ENCODE measurements at places on chromosomes 3 and 15.
A peak's percentile ranks its signal among the peaks of the same experiment; 100 is the strongest.

GRCh38 chr15:92076541-92076940, 223.0 kb downstream of the SLCO3A1 start:
- DNase-seq = no peak

- peak; percentile 18 for DNase-seq
Measured at GRCh38 chr3:11498646-11499045, 145.1 kb downstream of the VGLL4 start.

DNA sequence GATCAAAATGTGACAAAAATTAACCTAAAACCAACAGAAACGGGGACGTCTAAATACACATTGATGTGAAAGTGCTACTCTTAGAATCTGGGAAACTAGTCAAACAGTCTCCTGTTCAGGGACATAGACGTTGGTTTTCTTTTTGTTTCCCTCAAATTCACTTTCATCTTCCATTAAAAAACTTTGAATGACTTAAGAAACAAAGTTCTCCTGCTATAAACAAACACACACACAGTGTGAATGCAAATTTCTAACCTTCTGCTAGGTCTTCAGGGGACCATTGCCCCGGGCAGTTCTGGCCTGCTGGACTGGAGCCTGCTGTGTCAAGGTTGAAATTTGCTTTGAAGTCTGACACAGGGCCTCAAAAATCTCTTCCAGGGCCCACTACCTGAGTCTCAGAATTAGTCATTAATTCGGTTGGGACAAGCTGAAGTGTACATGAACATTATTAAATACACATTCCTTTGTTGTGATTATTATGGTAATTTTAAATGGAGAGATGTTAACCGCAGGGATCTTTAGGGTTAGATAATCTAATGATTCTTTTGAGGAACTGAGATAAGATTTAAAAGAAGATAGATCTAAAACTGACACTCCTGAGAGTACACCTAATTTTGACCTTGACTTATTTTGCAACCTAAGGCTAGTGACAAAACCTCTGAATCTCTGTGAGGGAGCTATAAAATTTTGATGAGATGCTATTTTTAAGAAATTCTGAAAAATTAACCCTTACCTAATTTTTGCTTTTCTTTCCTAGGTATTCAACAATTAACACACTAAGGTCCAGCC, 1260.4 kb downstream of the ROBO1 start:
- DNase-seq = no peak

DNA sequence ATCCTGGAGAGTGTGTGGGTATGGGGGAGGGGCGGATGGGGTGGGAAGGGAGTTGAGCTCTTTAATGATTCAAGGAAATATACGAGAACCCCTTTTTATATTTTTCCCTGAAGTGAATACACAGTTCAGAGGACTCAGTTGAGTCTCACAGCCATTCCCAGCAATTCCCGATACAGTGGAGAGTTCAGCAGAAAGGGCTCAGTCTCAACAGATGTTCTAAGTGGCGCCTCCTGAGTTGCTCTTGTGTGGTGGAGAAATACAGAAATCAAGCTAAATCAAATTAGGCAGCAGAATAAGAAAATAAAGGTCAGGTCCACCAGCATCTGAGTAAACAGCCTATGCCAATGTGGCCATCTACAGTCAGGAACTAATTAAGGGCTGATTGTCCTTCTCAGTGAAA, 372.1 kb downstream of the NR2F2 start:
- no peak for DNase-seq

GRCh38 chr3:172634948-172635347, 75.9 kb downstream of the NCEH1 start:
- no peak for DNase-seq

GRCh38 chr3:119602676-119603075, 5.0 kb downstream of the PLA1A start:
- DNase-seq = no peak

DNA sequence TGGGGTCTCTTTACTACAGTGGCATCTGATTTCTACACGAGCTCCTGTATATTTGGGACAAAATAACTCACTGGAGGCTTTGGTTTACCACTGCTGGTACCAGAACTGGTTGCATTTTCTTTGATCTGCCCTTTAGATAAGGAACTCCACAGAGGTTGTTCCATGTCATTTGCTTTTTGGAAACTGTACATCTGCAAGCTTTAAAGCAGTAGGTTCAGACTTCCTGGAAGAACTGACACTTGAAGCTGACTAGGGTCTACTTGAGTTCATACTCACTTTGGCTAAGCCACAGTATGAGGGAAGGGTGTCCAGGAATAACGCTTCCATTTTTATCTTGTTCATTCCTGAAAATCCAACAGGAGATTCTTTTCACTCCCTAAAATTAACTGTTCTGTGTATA, 86.4 kb downstream of the WWTR1 start:
- no peak for DNase-seq

GRCh38 chr15:80948651-80949292, 40.8 kb downstream of the MESD start:
- DNase-seq = no peak

DNA sequence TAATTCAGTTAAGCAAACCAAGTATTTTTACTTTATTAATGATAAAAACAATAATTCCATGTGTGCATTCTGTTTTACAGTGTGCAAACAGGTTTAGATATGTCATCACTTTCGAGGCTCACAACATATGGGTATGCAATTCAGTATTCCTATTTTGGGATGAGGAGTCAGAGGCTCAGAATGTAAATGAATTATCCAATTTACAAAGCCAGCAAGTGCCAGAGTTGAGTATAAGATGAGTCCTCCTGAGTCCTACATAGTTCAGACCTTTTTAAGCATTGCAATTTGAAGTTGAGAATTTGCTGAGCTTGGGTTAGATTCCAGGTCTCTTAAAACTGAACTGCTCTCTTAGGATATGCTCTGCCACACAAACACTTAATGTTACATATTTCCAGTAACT, 424.2 kb upstream of the ROBO2 start:
- DNase-seq = no peak

DNA sequence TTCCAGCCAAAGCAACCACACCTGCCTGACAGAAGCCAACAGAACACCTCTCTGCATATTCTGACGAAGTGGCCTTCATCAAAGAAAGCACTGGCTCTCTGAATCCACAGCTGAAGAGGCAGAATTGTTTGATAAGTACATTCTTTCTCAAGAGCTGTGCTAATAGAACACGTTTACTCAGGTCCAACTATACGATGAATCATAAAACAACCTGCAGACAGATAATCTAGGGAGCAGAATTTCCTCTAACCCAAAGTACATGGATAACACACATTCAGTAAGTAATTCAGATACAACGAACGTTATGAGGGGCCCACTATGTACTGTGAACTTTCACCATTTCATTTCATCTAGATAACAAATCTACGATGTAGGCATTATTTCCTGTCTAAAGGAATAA, 25.4 kb downstream of the ALDH1A2 start:
- DNase-seq = no peak

DNA sequence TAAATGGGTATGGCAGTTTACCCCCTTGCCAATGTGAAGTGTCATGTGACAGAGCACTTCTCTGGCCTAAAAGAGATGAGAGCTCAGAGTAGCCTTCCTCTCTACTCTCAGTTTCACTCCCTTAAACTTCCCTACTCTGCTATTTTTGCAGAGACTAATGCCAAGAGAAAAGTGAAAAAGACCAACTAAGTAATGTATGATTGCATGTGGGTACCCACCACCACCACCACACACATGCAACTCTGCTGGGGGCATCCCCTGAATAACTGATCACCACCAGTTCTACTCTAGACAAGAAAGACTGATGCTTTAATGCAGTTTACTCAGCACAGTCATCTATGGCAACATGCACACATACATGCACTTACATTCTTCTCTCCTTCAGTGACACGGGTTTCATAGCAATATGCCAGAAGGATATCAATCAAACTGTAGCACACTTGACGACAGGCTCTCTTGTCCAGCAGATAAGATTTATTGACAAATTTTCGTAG, 31.3 kb downstream of the SHQ1 start:
- no peak for DNase-seq

- no peak for DNase-seq
Measured at GRCh38 chr15:90240856-90241255, 6.8 kb downstream of the GDPGP1 start.

- peak; percentile 15 for DNase-seq
Measured at GRCh38 chr15:93049914-93050578, 39.0 kb downstream of the RGMA start.

DNA sequence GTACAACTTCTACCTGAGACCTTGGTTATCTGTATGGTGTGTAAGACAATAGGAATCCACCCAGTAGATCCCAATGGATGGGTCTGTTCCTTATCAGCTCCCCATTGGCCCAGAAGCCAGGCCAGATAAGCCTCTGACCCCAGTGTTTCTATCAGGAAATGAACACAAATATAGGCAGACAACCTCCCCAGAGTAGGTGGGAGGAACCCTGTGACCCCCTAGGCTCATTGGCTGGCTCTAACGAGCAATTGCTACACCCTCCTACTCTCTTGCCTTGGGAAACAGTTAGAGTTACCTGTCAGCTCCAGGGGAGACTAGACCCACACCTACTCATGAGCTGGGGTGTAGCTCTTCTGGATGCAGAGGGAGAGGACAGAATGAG, 299.9 kb downstream of the UACA start:
- DNase-seq = no peak

GRCh38 chr15:70079888-70080287, 17.8 kb downstream of the TLE3 start:
- DNase-seq = no peak

GRCh38 chr3:4219227-4219568, 84.0 kb upstream of the SETMAR start:
- no peak for DNase-seq

DNA sequence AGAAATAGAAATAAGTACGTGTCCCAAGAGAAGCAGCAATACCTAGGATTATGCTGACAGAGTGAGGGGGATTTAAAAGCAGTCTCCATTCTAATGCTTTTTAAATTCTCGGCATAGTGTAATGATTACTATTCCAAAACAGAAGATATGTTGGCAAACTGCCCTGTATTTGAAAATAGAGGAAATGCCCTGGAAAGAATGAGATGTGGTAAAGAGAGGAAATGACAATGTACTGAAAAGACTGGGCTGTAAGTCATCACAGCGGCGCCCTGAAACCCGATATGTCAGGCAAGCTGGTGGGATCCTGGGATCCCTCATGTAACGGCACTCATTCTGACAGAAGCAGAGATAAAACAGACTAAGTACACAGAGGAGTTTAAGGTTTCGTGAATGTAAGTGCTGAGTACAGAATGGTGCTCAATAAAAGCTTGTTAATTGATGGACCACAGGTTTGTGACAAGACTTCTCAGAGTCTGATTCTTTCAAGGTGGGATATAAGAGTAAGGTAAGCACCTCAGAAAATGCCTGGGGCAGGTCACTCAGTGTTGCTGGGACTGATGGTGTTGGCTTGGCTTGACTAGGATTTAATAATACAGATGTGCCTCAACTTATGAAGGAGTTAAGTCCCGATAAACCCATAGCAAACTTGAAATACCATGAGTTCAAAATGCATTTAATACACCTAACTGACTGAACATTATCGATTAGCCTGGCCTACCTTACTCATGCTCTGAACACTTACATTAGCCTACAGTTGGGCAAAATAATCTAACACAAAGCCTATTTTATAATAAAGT, 91.4 kb downstream of the NFKBIZ start:
- DNase-seq = no peak

- no peak for DNase-seq
Measured at GRCh38 chr3:37474901-37475331, 300.5 kb upstream of the LRRFIP2 start.

All from NCI-H774 (cell line).